HepG2 (cell line): ENCODE measurements at places on chromosomes 16 and 17. TPM values are rescaled to one million over a fixed set of nuclear protein-coding genes. Genes with fewer than 3 reads are reported as not detected.

- H3K4me3 ChIP-seq = no peak overlapping the region
- H3K36me3 ChIP-seq = no peaks in the 10 kb centered on the region
- H3K27me3 ChIP-seq = no peaks in the 10 kb centered on the region
- H3K4me1 ChIP-seq = no peaks in the 10 kb centered on the region
- DNase-seq = no peak
Measured at GRCh38 chr17:34917381-34917780, 43.9 kb downstream of the CCT6B start.

- no peak overlapping the region for H3K4me3 ChIP-seq
- no peak for DNase-seq
- peaks cover 2% of the 10 kb centered on the region; the same call in 1 of the 2 replicates for H3K36me3 ChIP-seq
- H3K4me1 ChIP-seq = peaks cover 14% of the 10 kb centered on the region
- H3K27ac ChIP-seq = no peak overlapping the region
- H3K27me3 ChIP-seq = no peaks in the 10 kb centered on the region
Measured at GRCh38 chr17:238071-238963, 56.9 kb upstream of the DOC2B start.

The COX10 gene
- total RNA-seq = 20.1 and 20.6 TPM in 2 replicates

- H3K4me1 ChIP-seq = no peaks in the 10 kb centered on the region
- DNase-seq = no peak
- H3K36me3 ChIP-seq = no peaks in the 10 kb centered on the region
- peaks cover 4% of the 10 kb centered on the region; the same call in 2 of the 3 replicates for H3K27me3 ChIP-seq
- no peak overlapping the region for H3K27ac ChIP-seq
Measured at GRCh38 chr16:26715969-26716368, 350.8 kb upstream of the C16orf82 start.
